Right hindlimb (tissue), 1 donor: ENCODE measurements at places on chromosomes 3 and 15.

DNA sequence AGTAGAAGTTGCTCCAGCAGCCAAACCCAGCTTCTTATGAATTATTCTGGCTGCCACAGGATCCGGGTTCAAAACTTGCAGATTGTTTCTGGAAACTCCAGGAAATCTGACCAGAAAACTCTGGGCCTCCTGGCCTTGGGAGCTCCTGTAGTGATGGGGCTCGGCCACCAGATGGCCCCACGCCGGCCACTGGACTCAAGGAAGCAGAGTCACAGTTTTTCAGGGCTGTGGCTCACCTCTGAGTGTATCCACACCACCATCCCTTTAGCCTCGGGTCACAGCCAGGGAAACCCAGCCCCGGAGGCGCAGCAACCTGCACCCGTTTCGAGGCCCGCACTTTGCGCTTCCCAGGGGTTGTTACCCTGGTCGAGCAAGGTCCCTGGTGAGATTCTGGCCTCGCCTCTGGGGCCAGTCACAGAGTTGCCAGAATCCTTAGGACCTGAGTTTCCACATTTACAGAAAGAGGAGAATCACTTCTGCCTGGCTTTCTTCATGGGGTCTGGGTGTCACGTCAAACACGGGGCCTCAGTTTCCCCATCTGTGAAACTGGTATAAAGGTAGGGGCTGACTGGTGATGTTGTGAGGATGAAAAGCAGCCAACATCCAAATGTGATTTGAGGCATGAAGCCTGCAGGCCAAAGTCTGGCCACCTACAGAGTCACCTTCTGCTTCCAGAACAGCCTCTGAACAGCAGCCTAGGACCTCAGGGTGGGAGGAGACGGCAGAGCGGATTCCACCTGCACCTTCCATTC lies 53.5 kb upstream of the LCTL start:
- peak; percentile 81 for DNase-seq

- no peak for DNase-seq
Observed at GRCh38 chr15:55917881-55918296, 75.5 kb downstream of the NEDD4 start.

GRCh38 chr15:31340047-31340446 lies 13.4 kb downstream of the KLF13 start:
- DNase-seq = no peak

GRCh38 chr3:55571913-55572312 lies 84.8 kb upstream of the WNT5A start:
- DNase-seq = no peak

DNA sequence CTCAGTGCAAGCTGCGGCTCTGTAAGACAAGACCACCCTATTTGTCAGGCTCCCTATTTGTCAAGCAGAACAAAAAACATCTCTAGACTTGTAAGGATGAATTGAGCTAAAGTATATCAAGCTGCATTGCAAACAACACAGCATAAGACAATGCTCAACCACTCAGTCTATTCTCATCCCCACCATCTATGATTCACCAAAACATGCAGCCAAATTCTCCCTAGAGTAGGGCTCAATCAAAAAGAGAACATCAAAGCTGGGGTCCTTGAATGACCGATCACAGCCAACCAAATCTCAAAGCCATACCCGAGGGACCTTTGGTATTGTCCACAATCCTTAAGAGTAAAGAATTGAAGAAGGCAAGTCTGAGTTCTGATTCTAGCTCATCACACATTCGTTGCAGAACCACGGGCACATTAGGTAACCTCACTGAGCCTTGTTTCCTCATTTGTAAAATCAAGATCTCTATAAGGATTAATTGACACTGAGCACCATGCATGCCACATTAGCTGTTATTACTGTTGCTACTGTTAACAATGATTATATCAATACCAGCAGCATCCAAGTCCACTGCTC lies 31.2 kb downstream of the RFTN1 start:
- no peak for DNase-seq

GRCh38 chr15:72057548-72058091 lies 60.3 kb downstream of the MYO9A start:
- no peak for DNase-seq
